Mucosa of gallbladder (tissue), 1 donor: ENCODE measurements at places on chromosomes 5 and 9. TPM values are rescaled to one million over a fixed set of nuclear protein-coding genes. Genes with fewer than 3 reads are reported as not detected.

LCN1 gene
- total RNA-seq, result not detected

- peak; percentile 11 for DNase-seq
Observed at GRCh38 chr5:91438871-91439270, 55.8 kb upstream of the ARRDC3 start.

DNA sequence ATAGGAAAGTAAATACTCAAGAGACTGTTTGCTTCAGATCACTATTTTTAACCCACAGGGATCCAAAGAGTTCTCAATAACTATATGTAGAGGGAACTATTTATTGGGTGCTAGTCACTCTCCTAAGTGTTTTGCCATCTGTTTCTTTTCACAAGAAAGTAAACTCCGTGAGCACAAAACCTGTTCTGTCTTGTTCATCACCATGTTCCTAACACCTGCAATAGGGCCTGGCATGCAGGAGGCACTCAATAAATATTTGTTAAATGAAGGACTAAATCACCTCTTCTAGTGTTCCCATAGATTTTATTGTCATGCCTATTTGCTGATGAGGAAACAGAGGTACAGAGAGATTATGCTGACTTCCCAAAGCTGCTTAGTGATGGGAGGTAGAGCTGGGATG lies 118.2 kb downstream of the VCAN start:
- DNase-seq, result no peak

AQP3 gene
- total RNA-seq, result 26.2 TPM

MYMK gene
- not detected for total RNA-seq

PHYHD1 gene
- total RNA-seq, result 14.6 TPM

DNA sequence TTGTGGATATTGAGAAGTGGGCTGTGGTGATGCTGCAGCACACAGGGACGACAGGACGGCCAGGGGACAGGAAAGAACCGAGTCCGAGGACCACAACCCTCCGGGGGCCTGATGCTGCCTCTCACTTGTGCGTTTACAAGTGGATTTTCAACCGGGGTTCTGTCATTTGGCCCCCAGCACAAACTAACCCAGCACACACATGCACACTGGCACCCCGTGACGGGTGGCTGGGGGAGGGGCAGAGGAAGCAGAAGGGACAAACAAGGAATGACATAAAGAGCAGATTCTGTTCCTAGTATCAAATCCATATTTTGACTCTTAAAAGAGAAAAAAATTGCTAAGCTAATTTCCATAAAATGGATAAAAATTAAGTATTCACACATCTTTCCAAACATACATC lies 18.3 kb upstream of the ZFYVE16 start:
- peak; percentile 10 for DNase-seq

MTRR gene
- 42.9 TPM for total RNA-seq

C5orf58 gene
- total RNA-seq, result 0.52 TPM

ROR2 gene
- total RNA-seq, result 21.5 TPM

DNA sequence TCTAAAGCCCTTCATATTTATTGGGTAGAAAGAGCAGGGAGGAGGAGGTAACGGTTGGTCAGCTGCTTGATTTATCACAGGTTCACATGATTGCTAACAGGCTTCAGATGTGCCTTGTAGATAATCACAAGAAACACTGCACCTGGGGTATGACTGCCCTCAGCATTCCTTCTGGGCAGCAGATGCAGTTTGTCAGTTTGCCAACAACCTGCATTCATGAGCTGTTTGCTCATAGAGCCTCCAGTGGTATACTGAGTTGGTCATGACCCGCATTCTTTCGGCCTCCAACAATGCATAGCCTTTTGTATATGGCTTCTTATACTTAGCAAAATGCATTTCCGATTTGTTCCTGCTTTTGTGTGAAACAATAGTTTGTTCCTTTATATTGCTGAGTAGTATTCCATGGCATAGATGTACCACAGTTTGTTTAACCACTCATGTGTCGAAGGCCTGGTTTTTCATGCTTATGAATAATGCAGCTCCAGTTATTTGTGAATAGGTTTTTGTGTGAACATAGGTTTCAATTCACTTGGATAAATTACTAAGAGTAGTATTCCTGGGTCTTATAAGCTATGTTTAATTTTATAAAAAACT lies 83.6 kb downstream of the ARHGEF28 start:
- DNase-seq, result no peak

GRCh38 chr5:74261421-74261820 lies 379.1 kb downstream of the ENC1 start:
- no peak for DNase-seq

GRCh38 chr9:98234245-98234825 lies 21.1 kb downstream of the TBC1D2 start:
- DNase-seq, result no peak

PPIP5K2 gene
- 35.3 TPM for total RNA-seq

DNA sequence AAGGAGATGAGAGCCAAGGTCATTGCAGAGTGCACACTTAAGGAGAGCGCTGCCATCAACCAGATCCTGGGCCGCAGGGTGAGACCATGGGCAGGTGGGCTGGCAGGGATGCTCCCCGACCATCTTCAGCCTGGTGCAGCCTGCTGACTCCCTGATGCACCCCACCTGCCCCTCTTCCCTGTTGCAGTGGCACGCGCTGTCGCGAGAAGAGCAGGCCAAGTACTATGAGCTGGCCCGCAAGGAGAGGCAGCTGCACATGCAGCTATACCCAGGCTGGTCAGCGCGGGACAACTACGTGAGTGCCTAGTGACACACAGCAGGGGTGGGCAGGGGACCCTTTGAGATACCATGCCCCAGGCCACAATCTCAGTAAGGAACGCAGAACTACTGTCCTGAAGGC lies 28.3 kb downstream of the TCF7 start:
- no peak for DNase-seq

GRCh38 chr9:131943351-131943841 lies 136.3 kb downstream of the MED27 start:
- no peak for DNase-seq

DNA sequence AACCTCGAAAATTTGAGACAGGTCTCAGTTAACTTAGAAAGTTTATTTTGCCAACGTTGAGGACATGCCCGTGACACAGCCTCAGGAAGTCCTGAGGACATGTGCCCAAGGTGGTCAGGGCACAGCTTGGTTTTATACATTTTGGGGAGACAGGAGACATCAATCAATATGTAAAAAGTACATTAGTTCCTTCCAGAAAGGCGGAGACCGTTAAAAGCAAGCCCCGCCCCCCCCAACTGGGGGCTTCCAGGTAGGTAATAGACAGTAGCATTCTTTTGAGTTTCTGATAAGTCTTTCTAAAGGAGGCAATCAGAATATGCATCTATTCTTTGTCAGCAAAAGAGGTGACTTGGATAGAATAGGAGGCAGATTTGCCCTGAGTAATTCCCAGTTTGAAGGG lies 599 bp upstream of the MOCS2 start:
- DNase-seq, result no peak

PPP6C gene
- 36.4 TPM for total RNA-seq

DNA sequence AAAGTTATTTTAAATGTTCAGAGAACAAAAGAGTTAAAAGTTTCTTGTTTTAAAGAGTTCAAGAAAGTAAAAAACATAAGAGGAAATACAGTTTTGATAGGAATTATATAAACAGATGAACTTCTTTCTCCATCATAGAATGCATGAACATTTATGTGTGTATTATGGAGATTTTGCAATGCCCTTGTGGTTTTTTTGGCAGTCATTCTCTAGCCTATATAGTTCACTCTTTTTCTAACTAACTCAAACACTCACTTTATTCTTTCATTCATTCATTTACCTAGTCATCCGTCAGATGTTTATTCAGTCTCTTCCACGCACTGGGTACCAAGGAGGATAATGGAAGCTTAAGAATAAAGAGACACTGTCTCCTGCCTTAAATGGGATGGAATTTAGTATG lies 195.9 kb upstream of the VLDLR start:
- DNase-seq, result no peak

DNA sequence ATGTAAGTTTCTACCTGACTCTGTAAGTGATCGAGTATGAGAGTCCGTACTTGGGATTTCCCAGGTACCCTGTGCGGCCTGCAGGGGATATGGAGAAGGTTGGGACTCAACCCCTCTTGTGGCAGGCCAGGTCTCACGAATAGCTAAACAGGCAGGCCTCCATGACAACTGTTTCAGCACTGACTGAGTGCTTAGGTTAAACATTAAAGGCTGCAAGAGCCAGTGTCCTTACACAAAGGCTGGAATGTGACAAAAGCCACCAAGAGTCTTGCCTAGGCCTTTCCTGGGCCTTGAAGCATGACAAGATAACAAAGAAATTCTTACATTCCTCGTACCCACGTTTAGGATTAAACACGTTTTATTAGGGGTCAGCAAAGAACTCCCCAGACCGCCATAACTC lies 58.6 kb downstream of the THBS4 start:
- DNase-seq, result no peak

DNA sequence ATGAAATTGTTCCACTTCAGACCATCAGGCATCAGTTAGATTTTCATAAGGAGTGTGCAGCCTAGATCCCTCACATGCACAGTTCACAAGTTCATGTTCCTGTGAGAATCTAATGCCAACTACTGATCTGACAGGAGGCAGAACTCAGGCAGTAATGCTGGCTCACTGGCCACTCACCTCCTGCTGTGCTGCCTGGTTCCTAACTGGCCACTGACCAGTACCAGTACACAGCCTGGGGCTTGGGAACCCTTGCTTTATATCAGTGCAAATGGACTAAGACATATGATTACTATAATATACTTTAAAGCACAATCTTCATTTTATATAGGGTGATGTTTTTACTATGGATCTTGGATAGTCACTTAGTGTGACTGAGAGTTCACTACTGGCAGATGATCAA lies 259.2 kb downstream of the SLCO4C1 start:
- DNase-seq, result no peak

DNA sequence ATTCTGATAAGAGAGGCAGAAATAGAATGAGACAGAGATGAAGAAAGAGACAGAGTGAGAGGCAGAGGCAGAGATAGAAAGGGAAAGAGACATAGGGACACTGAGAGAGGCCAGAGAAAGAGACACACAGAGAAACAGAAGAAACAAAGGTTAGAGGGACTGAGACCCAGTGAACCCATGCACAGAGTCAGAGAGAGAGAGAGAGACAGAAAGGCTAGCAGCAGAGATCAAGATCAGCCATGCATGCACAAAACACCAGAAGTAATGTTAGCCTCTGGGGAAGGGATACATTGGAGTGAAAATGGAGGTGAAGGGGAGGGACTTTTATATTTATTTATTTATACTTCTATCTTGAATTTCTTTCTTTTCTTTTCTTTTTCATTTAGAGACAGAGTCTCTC lies 14.1 kb upstream of the SPARC start:
- DNase-seq, result no peak

CEL gene
- 11.9 TPM for total RNA-seq

PCDHA8 gene
- total RNA-seq, result 0.49 TPM

DNA sequence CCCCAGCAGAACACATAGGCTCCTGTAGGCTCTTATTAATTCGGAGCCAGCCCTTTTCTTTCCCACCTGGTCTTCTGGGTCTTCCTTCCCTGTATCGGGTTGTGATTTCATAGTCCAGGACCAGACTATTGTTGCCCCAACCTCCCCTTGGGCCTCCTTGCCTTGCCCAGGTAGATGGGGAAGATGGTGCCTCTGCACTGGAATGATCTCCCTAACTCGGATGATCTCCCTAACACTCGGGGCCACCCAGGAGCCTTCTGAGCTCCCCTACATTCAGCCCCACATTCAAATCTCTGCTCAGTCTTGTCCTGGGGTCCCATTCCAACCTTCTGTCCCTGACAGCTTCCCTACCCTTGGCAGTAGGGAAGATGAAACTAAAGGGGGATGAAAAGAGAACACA lies 2.7 kb upstream of the IRF1 start:
- no peak for DNase-seq

DNA sequence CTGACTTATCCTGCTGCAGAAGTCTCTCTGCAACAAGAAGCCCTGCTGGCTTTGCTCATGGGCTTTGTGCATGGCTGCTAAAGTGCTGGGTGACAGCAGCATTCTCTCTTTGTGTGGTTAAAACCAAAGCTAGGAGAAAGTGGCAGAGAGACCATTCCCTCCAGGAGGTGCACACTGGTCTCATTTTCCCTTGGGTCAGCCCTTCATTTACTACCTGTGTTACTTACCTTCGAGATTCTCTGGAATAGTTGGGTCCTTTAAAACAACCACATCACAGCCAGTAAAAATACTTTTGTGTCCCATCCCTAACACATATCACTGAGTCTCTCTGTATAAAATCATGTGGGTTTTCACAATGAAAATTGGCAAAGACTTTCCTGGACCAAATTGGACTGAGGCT lies 315.5 kb downstream of the IRX1 start:
- no peak for DNase-seq

GRCh38 chr9:117121316-117121715 lies 293.5 kb downstream of the ASTN2 start:
- no peak for DNase-seq

P4HA2 gene
- 47.5 TPM for total RNA-seq

FGFR4 gene
- 233 TPM for total RNA-seq

DNA sequence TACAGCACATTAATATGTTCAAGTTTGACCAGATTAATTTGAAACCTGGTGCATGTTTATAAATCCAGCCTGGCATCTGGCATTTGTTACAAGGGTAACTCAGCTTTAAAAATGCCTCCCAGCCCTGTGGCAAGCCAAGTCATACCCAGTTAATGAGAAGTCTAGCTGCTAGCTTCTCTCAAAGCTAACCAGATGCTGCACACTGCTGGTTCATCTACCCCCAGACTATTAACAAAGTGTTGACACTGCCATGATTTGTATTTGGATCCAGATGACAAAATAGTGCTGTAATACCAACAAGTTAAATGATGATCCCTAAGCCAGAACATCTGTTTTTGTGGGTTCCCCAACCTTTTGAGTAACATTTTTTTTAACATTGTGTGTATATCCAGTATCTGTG lies 573.7 kb upstream of the DAB2 start:
- DNase-seq, result no peak

RGS7BP gene
- 1.5 TPM for total RNA-seq

DNA sequence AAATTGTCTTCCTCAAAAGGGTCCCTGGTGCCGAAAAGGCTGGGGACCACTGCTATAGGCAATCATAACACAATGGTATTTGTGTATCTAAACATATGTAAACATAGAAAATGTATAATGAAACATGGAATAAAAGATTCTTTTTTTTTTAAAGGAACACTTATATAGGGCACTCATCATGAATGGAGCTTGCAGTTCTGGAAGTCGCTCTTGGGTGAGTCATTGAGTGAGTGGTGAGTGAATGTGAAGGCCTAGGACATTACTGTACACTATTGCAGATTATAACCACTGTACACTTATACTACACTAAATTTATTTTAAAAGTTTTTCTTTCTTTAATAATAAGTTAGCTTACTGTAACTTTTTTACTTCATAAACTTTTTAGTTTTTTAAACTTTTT lies 176.4 kb downstream of the ARRDC3 start:
- no peak for DNase-seq

- no peak for DNase-seq
Observed at GRCh38 chr9:107248714-107249113, 34.4 kb upstream of the RAD23B start.
